Astrocyte of the hippocampus (primary cell): ENCODE measurements at places on chromosomes 11 and 22.
A peak's percentile ranks its signal among the peaks of the same experiment; 100 is the strongest.

DNA sequence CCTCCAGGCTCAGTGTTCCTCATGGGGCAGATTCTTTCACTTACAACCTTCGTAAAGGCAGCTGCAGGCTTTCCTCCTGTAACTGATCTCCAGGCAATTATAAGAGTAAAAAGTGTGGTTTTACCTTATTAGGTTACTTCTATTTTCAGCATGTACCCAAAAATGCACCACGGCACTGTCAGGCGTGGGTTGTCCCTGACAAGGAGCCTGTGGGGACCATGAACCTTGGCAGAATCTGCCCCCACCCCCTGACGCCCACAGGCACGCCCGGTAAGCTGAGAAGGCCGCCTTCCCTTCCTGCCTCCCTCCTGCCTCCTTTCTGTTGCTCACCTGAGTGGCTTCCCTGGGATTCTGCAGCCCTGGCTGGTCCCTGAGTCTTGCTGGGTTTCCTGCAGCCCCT, 1383.3 kb downstream of the TBC1D22A start:
- no peak for DNase-seq

DNA sequence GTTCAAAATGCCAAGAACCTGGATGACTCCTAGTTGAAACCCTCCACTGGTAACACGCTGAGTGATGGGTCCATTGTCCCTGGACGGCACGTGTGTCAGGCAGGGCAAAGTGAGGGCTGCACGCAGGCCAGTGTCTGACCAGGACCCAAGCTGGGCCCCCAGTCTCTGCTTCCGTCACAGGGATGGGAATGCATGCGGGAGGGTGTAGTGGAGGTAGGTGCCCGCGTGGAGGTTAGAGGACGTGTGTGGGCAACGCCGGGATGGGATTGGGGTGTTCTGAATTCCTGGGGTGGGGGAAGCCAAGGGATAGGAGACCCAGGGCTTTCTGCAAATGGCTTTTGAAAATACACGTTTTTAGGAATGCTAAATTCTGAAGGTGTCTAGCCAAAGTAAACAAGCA, 943.3 kb downstream of the BRD1 start:
- no peak for DNase-seq

- no peak for DNase-seq
Measured at GRCh38 chr11:76839311-76839710, 21.4 kb upstream of the ACER3 start.

DNA sequence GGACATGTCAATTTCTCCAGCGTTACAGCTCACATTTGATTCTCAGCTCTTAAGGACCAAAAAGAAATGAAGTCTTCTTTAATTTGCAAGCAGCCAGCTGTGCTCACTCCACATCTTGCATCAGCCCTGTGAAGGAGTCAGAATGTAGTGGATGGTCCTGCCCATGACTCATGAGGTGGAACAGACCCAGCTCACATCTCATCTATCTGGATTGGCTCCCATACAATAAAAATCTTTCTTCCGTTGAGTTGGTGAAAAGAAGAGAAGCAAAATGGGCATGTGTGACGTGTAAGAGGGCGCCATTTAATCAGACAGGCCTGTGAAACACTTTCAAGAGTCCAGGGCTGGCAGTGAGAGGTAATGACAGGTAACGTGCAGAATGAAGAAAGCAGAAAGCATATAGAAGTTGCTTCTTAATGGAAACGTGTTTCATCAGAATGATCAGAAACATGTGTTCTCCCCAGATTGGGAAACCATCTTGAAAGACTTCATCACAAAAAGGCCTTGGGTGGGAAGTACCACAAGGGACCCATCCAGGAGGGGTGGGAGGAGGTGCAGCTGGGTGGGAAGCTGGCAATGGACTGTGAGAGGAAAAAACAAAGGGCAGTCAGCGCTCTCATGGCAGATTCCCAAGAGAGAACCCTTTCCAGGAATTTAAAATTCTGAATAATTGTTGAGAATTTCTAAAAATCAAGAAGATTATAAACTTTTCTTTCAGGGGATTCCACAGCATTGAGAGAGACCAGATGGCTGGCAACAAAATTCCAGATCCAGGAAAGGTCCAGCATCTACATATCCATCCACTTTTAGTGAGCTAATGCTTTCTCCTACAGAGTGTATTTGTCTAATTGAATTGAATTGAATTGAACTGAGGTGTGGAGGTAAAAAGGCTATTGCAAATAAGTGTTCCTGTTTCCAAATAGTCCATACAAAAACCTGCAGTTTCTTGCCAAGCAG, 57.0 kb downstream of the ETS1 start:
- DNase-seq: peak; percentile 63

GRCh38 chr11:18065572-18065971, 19.5 kb upstream of the TPH1 start:
- DNase-seq: no peak

GRCh38 chr22:32509045-32509444, 34.4 kb downstream of the FBXO7 start:
- DNase-seq: no peak

- DNase-seq: peak; percentile 77
Measured at GRCh38 chr11:113778111-113778910, 1.3 kb upstream of the CLDN25 start.

- DNase-seq: no peak
Measured at GRCh38 chr11:47314992-47315391, 37.5 kb downstream of the MYBPC3 start.

GRCh38 chr22:19405133-19405532, 26.4 kb downstream of the HIRA start:
- no peak for DNase-seq

DNA sequence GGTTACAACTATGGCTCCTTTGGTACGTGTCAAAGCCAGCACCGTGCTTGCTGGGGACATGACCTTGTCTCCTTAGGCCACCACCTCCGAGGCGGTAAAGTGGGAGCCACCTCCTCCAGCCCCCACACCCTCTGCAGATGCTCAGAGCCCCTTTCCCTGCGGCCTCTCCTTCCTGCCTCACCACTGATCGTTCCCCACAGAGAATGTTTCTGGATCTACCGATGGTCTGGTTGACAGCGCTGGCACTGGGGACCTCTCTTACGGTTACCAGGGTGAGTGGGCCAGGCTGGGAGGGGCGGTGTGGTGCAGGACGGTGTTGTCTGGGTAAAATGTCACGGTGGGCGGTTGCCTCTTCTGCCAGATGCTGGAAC, 8.9 kb downstream of the SIDT2 start:
- no peak for DNase-seq

DNA sequence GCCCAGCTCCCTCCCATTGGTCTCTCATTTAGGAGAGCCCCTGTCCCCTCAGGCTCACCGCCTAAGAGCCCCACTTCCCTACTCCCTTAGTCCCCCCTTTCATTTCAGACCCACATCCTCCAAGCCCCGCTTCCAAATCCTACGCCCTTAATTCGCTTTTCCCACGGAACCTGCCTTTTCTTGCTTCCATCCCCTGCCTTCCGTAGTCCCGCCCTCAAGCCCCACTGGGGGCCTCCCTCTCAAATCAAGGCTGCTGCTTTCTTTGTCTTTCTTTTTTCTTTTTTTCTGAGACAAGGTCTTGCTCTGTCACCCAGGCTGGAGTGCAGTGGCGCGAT, 396 bp downstream of the CCDC157 start:
- no peak for DNase-seq

DNA sequence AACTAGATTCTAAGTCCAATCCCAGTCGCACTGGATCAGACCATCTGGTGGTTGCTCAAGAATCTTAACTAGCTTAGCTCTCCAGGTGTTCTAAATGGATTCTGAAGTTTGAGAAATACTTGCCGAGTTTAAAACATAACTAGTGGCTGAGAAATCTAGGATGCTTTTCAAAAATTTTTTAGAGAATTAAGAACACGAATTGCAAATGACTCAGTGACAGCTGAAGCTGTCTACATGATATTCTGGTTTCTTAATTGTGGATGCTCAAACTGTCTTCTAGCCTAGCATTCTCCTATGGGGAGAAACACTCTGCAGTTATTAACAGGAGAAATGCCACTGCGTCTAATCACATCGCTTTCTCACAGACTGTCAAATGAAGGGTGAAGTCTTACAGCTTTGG, 20.2 kb upstream of the TP53AIP1 start:
- DNase-seq: no peak

DNA sequence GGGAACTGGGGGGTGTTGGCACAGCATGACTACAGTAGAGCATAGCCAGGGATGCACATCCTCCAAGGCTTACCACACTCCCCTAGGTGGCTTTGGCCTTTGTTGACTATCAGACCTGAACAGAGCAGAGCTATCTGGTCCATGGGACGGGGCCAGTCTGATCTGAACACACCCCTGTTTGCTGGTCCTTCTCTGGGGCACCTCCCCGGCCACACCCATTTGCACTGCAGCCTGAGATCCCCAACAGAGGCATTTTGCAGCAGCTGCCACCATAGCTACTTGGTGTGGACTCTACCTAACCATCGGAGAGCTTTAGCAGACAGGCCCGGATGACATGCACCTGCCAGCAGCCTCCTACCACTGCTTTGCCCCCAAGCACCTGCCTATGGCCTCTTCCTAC, 75.8 kb upstream of the NOX4 start:
- DNase-seq: no peak

GRCh38 chr11:94954753-94955152, 18.6 kb downstream of the CWC15 start:
- DNase-seq: no peak

DNA sequence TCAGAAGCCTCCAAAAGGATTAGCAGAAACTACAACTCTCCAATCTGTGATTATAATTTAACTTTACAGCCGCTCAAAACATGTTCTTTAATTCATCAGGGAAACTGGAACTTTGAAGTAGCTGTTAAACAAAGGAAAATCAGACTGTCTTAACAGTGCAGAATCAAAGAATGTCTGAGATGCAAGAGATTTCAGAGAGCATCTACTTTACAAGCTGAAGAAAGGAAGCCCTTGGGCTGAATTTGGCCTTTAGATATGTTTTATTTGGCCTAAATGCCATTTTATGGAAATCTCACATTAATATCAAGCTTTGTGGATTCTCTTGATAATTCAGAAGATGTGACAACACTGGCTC, 281.5 kb upstream of the CTSC start:
- no peak for DNase-seq

DNA sequence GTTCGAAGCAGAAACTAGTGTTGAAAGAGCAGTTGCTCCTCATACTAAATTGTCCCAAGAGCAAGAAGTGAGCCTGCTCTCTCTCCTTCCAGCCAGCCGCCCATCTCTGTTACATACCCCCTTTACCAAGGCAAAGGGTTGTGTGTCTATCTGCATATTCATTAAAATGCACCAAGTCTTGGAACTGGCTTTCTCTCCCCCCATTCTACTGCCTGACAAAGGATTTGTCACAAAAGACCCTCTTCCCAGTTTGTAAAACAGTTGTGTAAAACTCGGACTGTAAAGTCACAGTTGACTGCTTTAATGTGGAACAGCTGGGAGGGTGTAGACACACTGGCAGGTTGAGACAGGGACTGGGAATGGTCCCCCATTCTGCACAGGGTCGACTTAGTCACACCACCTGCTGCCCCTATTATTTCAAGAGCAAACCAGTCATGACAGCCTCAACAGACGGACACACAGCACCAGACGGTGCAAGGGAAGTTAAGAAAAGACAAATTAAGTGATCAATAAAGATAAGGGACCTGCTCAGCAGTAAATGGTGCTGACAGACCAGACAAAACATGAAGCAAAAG, 60.0 kb upstream of the HTATIP2 start:
- DNase-seq: no peak

- DNase-seq: peak; percentile 20
Measured at GRCh38 chr11:127451861-127452260, 451.3 kb upstream of the KIRREL3 start.

GRCh38 chr22:35381424-35382009, 621 bp downstream of the HMOX1 start:
- DNase-seq: no peak

- no peak for DNase-seq
Measured at GRCh38 chr11:65187971-65188461, 6.3 kb downstream of the CAPN1 start.

DNA sequence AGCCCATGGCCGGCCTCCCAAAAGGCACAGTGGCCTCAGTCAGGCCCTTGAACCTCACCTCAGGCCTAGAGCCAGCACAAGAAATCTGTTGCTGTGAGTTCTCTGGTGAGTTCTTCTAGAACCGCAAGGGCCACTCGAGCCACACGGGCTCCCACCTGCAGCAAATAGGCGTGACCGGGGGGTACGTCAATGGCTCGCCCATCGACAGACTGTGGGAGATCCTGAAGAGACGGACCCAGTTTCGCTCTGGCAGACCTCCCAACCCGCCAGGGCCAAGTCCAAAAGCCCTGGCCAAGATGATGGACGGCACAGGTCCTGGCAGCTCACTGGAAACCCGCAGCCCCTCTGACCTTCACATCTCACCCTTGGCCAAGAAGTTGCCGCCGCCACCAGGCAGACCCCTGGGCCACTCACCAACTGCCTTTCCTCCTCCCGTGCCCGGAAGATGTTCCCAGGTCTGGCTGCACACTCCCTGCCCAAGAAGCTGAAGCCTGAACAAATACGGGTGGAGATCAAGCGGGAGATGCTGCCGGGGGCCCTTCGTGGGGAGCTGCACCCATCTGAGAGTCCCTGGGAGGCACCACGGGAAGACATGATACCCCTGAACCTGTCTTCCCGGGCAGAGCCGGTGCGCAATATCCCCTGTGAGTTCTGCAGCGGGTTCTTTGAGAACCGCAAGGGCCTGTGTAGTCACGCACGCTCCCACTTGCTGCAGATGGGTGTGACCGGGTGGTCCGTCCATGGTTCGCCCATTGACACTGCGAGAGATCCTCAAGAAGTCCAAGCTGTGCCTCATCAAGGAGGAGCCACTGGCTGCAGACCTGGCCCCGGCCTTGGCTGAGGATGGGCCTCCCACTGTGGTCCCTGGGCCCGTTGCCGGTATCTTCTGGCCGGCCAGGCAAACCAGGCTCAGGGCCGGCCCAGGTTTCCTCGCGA, 544.2 kb upstream of the CCDC179 start:
- DNase-seq: no peak

GRCh38 chr11:116649268-116649667, 123.5 kb downstream of the BUD13 start:
- DNase-seq: no peak

DNA sequence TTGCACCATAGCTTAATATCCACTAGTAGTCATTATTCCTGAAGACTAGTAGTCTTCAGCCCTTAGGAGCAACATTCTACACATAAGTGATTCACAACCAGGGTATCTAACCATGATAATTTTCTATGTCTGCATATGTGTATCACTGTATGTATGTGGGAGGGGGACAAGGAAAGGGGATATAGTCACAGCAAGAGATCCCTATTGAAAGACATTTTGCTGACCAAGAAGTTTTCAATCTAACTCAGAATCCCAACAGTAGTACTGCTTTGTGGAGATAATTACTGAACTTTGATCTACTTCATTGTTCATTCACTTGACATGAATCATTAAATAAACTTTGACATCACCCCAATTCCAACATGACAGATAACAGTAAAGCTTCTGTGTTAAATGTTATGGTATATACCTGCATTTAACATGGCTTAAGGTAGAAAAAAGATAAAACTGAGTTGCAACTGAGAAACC, 10.3 kb downstream of the PIK3C2A start:
- DNase-seq: peak; percentile 10
